ENCODE measurements at places on chromosomes 7 and 10.

DNA sequence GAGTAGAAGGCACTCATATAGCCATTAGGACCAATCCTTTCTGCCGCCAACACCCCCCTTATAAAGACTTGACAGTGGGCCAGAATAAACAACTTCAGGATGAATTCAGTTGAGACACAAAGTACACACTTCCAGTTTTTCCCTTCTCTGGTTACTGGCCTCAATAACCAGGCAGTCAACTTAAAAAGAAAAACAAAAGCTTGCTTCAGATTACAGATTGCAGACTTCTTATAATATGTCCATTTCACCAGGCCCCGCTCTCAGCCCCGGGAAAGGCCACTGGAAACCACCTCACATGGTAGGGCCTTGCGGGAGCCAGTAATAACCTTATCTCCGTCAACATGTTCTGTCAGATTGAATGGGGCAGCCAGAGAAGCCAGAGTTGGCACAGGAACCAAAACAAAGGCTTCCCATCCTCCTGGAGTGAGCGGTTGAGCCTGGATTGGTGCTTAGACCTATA is 108.8 kb downstream of the EGFR start:
- no peak for DNase-seq

DNA sequence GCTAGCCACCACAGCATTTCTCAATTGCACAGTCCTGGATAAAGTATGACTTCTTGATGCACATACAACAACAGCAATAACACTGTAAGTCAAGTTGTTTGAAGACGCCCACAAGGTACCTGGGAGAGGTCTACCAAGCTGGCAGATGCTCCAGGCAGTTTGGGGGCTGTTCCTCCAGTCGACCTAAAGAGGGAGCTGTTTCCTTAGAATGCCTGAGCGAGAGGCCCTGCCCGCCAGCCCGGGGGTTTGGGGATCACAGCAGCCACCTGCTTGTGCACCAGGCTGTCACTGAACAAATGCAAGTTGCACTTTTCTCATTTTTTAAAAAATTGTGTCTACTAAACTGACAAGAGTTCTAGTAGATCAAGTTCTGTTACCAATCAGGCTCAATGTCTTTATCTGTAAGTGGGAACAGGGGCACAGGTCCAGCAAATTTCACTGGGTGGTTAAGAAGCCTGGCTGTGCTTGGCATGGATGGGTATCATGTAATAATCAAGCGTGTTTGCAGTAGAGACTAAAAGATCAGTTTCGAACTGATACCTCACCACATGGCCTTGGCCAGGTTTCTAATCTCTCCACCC is 193.8 kb upstream of the ADO start:
- DNase-seq = peak; percentile 76

GRCh38 chr10:43851030-43851429 is 202.3 kb upstream of the ZNF32 start:
- no peak for DNase-seq

GRCh38 chr10:77231884-77232610 is 405.6 kb downstream of the KCNMA1 start:
- DNase-seq = no peak

- DNase-seq = no peak
These were observed 105.4 kb upstream of the CAV2 start for GRCh38 chr7:116394106-116394505.

- no peak for DNase-seq
These were observed 137.5 kb upstream of the RHEB start for GRCh38 chr7:151657173-151657572.

- no peak for DNase-seq
These were observed 40.6 kb upstream of the SLC16A12 start for GRCh38 chr10:89576022-89576421.

DNA sequence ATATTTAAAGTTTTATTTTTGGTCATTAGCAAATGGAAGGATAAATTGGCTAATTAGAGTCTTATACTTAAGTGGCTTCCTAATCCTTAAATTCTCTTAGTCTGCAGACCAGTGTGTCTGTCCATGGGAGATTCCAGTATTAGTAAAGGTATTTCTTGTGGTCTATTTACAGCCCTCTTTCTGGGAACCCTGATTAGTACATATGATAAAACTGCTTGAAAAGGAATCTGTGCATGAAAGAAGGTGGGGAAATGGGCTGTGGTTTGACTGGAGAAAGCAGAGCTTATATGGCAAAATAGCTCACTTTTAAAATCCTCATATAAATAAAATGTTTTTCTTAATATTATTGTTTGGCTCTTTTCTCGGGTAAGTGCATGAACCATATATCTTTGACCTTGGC is 124.5 kb upstream of the RHOBTB1 start:
- DNase-seq = no peak

DNA sequence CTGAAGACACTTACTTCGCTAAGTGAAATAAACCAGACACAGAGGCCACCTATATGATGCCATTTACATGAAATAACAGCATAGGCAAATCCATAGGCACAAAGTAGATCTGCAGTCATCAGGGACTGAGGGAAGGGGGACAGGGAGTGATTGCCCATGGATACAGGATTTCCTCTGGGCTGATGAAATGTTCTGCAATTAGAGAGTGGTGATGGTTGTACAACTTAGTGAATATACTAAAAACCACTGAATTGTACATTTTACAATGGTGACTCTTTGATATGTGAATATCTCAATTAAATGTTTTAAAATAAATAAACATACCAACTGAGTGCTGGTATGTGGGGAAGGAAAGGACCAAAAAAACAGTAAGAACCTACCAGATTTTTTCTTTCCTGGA is 20.4 kb downstream of the PPA1 start:
- no peak for DNase-seq

GRCh38 chr10:69929575-69929974 is 123.1 kb upstream of the MACROH2A2 start:
- no peak for DNase-seq
